ENCODE measurements at places on chromosomes 7 and 10.

DNA sequence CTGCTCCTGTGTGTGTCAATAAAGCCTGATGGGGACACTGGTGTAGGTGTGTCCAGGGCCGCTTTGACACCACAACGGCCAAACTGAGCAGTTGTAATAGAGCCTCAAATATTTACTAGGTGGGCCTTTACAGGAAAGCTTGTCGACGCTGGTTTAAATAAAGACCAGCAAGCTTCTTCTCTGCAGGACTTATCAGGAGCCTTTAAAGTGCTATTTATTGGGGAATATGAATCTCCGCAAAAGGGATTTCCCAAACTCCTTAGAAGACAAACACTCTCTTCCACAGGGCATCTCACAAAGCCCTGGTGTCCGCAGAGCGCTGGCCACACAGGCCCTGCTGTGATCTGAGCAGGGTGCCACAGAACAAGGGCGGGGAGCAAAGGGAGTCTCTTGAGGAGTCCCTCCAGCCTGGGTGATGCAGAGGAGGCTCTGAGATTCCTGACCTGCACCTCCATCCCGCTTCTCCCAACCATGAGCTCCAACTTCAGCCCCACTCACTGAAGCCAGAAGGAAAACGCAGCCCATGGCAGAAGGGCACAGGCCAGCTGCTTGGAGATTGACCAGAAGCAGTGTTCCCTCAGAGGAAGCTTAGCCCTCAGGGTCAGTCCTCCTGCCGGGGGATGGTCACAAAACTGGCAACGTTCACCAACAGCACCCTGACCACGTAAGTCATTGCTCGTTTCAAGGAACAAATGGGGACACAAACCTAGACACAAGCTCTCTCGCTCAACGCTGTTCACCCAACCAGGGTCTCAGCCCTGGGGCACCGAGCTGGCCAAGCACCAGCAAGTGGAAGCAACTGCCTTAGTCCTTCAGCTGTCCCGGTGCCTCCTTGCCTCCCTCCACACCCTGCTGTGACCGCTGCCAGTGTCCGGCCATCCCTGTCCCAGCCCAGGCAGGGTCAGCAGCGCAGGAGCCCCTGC lies 129.5 kb downstream of the OAT start:
- H3K36me3 ChIP-seq, result no peaks in the 10 kb centered on the region
- no peak overlapping the region for H3K4me3 ChIP-seq
- DNase-seq, result no peak
- H3K27me3 ChIP-seq, result no peaks in the 10 kb centered on the region
- peaks cover 9% of the 10 kb centered on the region for H3K4me1 ChIP-seq

DNA sequence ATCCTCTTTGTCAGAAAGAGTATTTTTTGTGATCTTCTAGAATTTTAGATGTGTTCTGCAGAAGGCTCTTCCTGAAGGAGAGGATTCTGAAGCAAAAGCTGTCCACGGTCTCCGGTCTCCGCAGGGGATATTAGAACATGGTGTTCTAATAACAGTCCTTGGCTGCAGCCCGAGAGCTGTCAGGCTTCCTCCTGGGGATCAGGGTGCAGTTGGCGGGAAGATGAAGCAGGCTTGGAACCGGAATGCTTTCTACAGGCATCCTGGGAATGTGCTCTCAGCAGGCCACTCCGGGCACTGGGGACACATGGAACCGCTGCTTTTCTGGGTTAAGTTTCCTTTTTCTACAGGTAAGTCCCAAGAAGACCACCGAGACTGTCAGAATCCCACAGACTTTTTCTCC lies 118.6 kb upstream of the PARD3 start:
- H3K27ac ChIP-seq, result no peak overlapping the region
- DNase-seq, result no peak
- no peaks in the 10 kb centered on the region for H3K4me1 ChIP-seq
- H3K27me3 ChIP-seq, result no peaks in the 10 kb centered on the region

DNA sequence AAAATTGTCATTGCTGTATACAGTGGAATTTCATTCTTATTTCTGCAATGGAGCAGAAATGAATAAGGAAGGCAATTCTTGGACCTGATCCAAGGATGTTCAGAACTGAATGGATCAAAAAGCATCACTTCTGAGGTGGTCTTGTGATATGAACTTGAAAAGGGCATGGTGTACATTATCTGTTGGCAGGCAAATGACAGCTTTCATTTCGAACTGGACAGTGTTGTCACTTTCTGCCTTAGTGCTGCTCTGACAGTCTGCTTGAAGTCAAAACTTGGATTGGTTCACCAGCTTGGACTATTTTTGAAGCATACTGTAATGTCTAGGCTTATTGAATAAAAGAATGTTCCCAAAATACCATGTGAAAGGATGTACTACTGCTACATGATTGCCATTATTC lies 52.0 kb downstream of the VCL start:
- H3K36me3 ChIP-seq, result no peaks in the 10 kb centered on the region
- no peak overlapping the region for H3K27ac ChIP-seq
- H3K4me3 ChIP-seq, result no peak overlapping the region
- H3K4me1 ChIP-seq, result peaks cover 12% of the 10 kb centered on the region
- DNase-seq, result no peak

DNA sequence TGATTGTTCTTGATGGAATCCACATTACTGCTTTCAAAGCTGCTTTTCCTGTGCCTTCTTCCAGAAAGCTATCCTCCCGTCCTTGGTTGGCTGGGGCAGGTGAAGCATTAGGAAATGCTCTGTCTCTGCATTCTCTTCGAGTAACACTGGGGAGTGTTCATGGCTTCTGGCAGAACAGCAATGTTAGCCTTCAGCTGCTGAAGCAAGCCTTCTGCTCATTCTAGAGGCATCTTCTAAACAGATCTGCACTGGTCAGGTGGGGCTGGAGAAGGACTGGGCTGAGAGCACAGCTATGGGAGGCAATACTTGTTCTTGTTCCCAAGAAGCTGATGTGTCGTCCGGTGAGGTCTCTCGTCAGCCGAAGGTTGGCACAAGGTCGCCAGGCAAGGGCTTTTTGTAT lies 80.6 kb downstream of the MGMT start:
- H3K4me1 ChIP-seq, result peaks cover 6% of the 10 kb centered on the region
- DNase-seq, result no peak
- H3K27ac ChIP-seq, result no peak overlapping the region
- H3K36me3 ChIP-seq, result no peaks in the 10 kb centered on the region
- no peak overlapping the region for H3K4me3 ChIP-seq
- H3K27me3 ChIP-seq, result no peaks in the 10 kb centered on the region

GRCh38 chr10:121096617-121097431 lies 245.7 kb downstream of the WDR11 start:
- DNase-seq, result no peak
- H3K4me3 ChIP-seq, result no peak overlapping the region
- no peaks in the 10 kb centered on the region for H3K27me3 ChIP-seq
- H3K4me1 ChIP-seq, result no peaks in the 10 kb centered on the region

DNA sequence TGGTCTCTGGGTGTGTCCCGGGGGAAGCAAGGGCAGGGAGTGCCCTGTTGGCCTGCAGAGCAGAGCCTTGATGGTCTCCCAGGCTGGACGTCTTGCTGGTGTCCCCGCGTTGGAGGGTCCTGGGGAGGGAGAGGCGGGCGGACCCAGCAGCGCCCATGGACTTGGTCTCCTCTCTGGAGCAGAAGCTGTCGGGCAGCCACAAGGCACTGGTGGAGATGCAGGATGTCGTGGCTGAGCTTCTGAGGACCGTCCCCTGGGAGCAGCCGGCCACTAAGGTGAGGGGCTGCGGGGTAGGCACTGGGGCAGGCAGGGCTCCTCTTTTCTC lies 20.9 kb downstream of the TTYH3 start:
- no peak overlapping the region for H3K4me3 ChIP-seq
- H3K27me3 ChIP-seq, result no peaks in the 10 kb centered on the region

DNA sequence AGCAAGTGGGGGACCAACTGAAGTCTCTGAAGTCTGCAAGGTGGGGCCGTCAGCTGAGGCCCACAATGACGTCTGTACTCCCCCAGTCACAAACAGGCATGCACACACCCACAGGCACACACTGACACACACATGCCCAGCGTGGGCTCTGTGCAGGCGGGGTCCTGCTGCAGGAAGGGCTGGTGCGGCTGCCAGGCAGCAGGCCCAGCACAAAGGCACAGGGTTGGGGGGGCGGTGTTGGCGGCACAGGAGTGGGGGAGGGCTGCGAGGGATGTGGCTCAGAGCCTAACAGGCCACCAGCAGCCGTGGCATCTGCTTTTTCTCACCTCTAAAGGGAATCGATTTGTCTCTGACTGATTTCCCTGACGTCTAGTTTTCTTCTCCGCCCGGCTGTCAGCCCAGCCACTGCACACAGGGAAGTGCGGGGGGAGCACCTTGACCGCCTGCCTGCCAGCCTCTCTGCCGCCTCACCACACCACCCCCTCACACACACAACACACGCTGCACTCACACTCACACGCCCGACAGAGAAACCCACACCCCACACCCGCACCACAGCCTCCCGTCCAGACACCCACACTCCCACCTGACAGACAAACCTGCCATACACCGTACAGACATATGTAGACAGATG lies 43.5 kb upstream of the ZMIZ1 start:
- no peak overlapping the region for H3K27ac ChIP-seq
- no peak for DNase-seq
- H3K4me3 ChIP-seq, result no peak overlapping the region
- H3K27me3 ChIP-seq, result no peaks in the 10 kb centered on the region
- H3K4me1 ChIP-seq, result no peaks in the 10 kb centered on the region

DNA sequence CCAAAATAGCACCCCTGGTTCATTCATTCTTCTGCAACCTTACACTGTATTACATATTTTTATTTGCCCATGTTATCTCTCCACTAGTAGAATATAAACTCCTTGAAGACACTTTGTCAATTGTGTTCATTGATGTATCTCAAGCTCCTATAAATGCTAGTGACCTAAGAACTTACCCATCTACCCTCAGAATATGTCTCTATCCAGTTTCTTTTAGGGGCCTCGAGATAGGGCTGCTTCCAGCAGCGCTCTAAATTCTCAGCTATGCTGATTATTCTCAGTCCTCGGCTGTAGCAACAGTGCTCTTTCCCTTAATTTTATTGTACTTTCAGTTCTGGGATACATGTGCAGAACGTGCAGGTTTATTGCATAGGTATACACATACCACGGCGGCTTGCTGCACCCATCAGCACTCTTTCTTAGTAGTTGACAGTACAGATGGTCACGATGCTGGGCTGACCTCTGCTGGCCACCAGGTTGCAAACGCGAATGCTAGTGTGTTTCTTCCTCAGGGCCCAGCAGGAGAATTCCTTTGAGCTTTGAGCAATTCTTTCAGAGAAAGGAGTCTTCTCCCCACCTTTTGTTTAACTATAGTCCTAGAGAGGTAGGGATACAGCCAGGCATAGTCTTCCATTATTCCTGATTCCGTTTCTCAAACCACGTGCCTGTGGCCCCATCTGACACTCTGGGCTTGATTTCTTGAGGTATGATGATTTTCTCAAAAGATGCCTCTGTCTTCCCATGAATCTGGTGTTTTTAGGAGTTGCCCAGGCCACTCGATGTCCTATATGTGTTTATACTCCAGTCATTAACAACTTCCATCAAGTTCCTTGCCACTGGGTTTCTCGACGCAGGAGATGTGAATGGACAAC lies 49.1 kb upstream of the CDC14C start:
- H3K4me3 ChIP-seq, result no peak overlapping the region
- no peak overlapping the region for H3K27ac ChIP-seq
- no peaks in the 10 kb centered on the region for H3K4me1 ChIP-seq
- no peaks in the 10 kb centered on the region for H3K36me3 ChIP-seq
- DNase-seq, result no peak

DNA sequence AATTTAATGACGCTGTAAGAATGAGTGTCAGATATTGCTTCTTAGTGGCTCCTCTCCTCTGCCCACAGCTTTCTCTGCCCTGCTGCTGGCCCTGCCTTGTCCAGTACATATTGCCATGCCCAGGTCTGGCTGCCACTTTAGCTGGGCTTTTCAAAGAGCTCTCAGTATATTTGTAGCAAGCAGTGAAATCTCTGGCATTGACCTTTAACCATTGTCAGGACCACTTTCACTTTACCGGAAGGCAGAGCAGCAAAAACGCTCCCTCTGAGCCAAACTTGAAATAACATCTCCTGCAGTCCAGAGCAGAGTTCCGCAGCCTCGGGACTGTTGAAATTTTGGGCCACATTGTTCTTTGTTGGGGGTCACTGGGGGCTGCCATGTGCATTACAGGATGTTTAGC lies 13.8 kb downstream of the PDSS1 start:
- no peaks in the 10 kb centered on the region for H3K27me3 ChIP-seq
- peaks cover 1% of the 10 kb centered on the region for H3K36me3 ChIP-seq
- no peaks in the 10 kb centered on the region for H3K4me1 ChIP-seq
- DNase-seq, result no peak
- no peak overlapping the region for H3K4me3 ChIP-seq
- H3K27ac ChIP-seq, result no peak overlapping the region

DNA sequence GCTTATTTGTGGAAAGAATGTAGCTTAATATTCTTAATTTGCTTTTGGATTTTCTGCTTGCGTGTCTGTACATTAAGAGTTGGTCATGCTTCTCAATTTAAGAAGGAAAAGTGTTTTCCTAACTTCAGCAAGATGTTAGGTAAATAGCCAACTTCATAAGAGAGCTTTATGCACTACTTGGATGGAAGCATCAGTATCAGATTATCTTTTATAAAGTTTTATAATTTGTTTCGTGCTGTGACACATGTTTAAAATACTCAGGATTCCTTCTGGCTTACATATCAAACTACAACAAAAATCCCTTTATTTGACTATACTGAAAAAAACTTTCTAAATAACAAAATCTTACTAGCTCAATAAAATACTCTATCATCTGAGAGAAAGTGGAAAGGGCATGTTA lies 34.8 kb upstream of the AGR2 start:
- H3K36me3 ChIP-seq, result no peaks in the 10 kb centered on the region
- no peaks in the 10 kb centered on the region for H3K27me3 ChIP-seq
- no peak overlapping the region for H3K27ac ChIP-seq
- H3K4me3 ChIP-seq, result no peak overlapping the region
- no peak for DNase-seq

- DNase-seq, result no peak
- no peaks in the 10 kb centered on the region for H3K27me3 ChIP-seq
- H3K36me3 ChIP-seq, result no peaks in the 10 kb centered on the region
- no peak overlapping the region for H3K27ac ChIP-seq
Observed at GRCh38 chr10:29240986-29241660, 47.7 kb upstream of the LYZL1 start.

DNA sequence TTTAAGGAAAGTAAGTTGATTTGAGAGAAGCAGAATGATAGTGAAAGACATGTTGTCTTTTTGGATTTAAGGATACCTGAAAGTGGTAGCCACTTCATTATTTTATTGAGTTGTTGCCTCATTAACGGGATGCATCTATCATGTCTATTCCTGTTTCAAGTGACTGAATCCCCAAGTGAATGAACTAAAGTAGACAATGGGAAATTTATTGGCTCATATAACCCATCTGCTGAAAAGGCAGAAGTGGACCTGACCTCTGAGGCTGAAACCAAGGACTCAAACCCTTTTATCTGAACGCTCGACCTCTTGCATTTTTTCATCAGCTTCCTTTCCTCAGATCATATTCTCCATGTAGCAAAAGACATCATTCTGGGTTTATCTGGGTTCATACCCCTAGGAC lies 465.6 kb upstream of the LRRN3 start:
- H3K27me3 ChIP-seq, result no peaks in the 10 kb centered on the region
- DNase-seq, result no peak
- H3K4me3 ChIP-seq, result no peak overlapping the region
- H3K27ac ChIP-seq, result no peak overlapping the region
- H3K36me3 ChIP-seq, result no peaks in the 10 kb centered on the region
- no peaks in the 10 kb centered on the region for H3K4me1 ChIP-seq

GRCh38 chr10:32379318-32379949 lies 32.5 kb upstream of the EPC1 start:
- peak overlapping the region; percentile 78 for H3K4me3 ChIP-seq
- H3K27me3 ChIP-seq, result no peaks in the 10 kb centered on the region
- peaks cover 23% of the 10 kb centered on the region for H3K4me1 ChIP-seq
- H3K36me3 ChIP-seq, result no peaks in the 10 kb centered on the region
- peak; percentile 74 for DNase-seq

GRCh38 chr7:9242636-9243035 lies 809.2 kb downstream of the NXPH1 start:
- DNase-seq, result no peak
- no peaks in the 10 kb centered on the region for H3K27me3 ChIP-seq
- H3K4me3 ChIP-seq, result no peak overlapping the region
- H3K4me1 ChIP-seq, result no peaks in the 10 kb centered on the region
- no peak overlapping the region for H3K27ac ChIP-seq
- H3K36me3 ChIP-seq, result no peaks in the 10 kb centered on the region

Measured in B cell (primary cell).